ENCODE measurements at places on chromosomes 2 and 18.
A peak's percentile ranks its signal among the peaks of the same experiment; 100 is the strongest.

- peak; percentile 40 for DNase-seq
These were observed 44.3 kb downstream of the SERTAD2 start for GRCh38 chr2:64609227-64609941.

DNA sequence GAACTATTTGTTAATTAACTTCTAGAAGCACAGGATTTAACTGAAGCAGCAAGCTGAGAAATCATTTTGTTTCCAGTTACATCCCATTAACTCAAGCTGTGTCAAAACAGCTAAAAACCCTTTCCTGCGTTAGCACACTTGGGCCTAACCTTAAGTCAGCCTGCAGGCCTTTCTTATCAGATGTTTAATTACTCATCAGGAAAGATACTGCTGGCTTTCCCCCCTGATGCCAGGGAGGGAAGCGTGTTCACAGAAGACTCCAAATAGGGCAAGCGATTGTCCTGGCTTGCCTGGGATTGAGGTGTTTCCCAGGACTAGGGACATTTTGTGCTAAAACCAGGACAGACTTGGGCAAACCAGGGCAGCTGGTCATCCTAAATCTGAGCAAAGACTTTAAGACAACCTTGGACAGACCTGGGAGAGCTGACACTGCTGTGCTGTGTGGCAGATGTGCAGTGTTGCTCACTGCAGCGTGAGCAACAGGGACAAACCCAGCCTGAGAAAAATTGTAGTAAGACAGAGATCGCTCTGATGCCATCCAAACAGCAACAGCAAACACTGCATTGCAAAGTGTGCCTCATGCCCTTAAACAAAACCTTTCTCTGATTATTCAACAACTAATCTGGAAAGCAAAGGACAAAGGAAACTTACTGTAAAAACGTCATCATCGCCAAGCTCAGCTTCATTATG lies 100.9 kb downstream of the SPRED2 start:
- DNase-seq, result no peak

GRCh38 chr2:20565623-20566236 lies 85.2 kb downstream of the HS1BP3 start:
- no peak for DNase-seq

DNA sequence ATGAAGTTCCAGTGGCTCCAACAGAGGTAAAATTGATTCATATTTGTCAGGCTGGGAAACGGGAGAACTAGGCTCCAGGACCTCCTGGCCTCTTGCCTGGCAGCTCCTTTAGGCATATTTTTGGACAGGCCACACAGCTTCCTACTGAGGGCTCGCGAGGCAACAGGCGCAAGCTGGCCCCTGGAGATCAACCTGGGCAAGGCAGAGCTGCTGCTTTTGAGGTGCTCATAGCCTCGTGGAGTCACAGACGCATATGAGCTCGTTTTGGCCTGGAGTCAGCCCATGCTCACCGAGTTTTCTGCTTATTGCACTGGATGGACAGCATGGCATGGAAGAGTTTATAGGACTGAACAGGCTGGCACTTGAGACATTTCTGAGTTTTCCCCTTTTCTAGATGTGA lies 97.7 kb downstream of the CAPN13 start:
- DNase-seq, result no peak

DNA sequence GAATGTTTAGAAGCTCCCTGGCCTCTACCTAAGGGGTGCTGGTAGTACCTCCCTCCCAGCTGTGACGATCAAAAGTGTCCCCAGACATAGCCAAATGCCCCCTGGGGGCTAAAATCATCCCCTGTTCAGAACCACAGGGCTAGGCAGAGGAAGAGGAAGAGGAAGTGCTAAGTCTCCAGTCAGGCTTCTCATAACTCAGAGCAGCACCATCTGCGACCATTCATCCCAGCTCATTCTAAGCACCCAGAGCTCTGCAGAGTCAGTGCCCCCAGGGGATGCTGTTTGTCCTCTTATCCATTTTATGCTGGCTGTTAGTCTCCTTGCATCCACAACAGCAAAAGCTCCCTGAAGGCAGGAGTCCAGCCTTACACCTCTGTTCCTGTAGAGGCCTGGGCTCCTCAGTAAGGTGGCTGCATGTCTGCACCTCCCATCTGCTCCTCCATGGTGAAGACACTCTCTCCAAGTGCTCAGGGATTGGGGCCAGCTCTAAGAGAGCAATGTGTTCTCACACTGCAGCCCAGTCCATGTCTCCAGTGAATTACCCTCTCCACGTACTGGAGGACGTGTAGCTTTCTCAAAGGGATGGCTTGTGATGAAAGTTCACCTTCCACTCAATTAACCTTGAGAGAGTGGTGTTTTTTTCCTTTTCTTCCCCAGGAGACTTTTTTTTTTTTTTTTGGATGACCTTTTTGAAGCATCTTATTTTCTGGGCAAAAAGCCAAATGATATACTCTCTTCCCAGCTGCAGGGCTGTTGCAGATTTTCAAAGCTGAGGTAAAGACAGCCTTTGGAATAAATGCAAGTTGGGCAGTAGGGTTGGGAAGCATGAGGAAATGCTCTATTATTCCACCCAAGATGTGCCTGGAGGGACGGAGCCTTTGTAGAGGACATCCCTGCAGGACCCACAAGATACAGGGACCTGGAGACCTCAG lies 158.9 kb upstream of the SLC14A2 start:
- DNase-seq, result no peak

DNA sequence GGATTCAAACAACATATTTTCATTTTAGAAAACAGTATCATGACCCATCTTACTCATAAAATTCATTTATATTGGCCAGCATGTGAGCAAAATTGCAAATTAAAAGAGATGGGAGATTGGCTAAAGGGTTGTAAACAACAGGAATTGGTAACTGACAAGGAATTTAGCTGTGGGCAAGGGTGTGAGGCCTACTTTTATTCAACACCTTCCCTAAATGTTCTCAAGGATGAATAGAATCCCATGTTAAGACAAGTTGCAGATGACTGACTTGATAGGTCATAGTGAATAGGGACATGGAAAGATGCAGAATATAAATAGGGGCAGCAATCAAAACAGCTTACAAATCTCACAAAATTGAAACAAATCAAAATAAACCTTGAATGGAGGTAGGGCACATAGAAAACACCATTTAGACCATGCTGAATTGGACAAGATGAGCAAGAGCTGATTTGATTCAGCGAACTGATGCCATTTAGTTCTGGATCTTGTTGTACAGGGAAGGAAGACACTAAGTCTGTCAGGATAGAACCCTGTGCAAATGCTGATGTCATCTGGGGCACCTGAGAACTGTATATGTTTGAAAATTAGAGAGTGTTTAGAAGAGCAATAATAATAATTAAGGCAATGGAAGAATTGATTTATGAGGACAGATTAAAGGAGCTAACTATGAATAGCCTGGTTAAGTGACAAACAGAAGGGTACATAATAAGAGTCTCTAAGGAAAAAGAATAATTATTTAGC lies 509.7 kb downstream of the ZEB2 start:
- DNase-seq, result no peak

DNA sequence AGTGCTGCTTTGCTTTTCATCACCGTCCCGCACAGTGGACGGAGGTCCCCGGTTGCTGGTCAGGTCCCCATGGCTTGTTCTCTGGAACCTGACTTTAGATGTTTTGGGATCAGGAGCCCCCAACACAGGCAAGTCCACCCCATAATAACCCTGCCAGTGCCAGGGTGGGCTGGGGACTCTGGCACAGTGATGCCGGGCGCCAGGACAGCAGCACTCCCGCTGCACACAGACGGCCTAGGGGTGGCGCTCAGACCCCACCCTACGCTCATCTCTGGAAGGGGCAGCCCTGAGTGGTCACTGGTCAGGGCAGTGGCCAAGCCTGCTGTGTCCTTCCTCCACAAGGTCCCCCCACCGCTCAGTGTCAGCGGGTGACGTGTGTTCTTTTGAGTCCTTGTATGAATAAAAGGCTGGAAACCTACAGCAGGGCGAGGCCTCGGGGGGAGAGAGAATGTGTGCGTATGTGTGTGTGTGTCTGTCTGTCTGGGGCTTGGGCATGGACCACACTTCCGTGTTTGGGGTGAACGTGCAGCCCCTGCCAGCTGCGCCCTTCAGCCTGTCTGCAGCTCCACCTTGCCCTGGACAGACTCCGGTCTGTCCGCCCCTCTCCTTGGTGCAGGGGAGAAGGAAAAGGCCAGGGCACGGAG lies 32.3 kb downstream of the GPC1 start:
- DNase-seq, result no peak

GRCh38 chr18:5979971-5980457 lies 84.7 kb upstream of the TMEM200C start:
- no peak for DNase-seq

GRCh38 chr2:197010200-197011020 lies 83.9 kb upstream of the PGAP1 start:
- no peak for DNase-seq

- DNase-seq, result no peak
These were observed 3.8 kb downstream of the TTC39C start for GRCh38 chr18:24018299-24018886.

- DNase-seq, result no peak
These were observed 2.5 kb upstream of the ADNP2 start for GRCh38 chr18:80106482-80107051.

- no peak for DNase-seq
These were observed 51.1 kb downstream of the COLEC12 start for GRCh38 chr18:449374-449773.

DNA sequence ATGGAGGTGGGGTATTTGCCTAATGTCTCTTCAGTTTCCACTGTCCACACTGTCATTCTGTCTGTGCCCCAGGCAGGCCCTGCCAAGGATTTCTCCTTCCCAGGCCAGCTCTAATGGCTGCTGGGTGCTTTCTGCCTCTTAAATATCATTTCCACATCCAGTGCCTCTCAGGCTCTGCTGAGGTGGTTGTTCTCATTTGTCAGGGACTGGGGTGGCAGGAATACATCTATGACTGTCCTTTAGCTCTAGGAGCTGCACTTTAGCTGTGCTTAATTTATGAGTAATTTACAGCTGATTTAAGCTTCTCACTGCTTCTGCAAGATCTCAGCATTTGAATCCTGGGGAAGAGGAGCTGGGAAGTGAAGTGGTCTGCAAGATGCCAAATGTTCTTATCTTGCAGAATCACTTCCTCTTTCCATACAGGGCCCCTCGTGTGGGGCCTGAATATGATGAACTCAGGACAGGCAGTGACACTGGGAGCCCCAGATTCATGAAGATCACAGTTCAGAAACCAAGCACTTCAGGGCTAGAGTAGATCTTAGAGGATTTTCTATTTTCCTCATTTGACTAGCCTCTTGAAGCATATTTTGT lies 150.2 kb downstream of the FSHR start:
- DNase-seq, result no peak

DNA sequence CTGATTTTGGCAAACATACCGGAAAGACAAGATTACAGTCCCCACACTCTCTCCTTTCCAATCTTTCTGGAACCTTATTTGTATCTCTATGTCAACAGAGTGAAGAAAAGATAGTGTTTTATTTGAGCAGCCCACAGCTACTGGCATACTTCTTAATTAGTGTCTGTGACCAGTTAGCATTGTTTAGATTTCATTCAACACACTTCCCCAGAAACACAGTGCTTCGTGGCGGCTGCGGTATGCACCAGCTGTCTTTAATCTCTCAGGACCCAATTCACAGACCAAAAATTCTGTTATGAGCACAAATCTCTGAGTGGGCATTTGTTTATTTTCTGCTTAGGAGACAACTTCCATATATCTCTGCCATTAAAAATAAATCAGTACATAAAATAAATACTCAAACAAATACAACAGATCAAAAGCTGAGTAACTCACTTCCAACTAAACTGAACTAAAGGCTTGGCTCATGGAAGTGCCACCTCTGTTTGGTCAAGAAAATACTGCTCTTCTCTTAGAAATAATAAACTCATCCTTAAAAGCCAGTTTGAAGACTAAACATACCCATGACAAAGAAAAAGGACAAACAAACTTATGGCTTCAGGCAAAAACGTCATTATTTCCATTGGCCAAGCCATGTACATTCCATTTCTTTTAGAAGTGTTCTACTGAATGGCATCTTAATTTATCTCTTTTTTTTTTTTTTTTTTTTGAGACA lies 392.4 kb downstream of the TXNL1 start:
- no peak for DNase-seq

DNA sequence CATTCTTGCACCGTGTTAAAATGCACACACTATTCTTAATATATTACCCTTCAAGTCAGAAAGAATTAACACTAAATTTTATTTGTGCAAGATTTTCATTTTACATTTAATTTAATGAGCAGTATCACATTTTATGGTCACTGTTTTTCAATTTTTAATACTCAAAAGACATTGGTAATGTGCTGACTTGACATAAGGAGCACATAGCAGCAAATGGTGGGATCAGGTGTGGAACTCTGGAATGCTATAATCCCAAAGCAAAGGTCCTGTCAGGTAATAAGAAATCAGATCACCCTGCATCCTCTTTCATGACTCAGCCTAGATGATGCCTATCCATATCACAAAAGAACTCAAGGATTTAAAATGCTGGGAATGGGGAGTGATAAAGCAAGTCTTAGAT lies 55.6 kb upstream of the SPAG16 start:
- no peak for DNase-seq

GRCh38 chr2:48092846-48093803 lies 186.8 kb upstream of the FBXO11 start:
- DNase-seq, result no peak

GRCh38 chr2:152395572-152395971 lies 60.6 kb downstream of the FMNL2 start:
- no peak for DNase-seq

- DNase-seq, result no peak
These were observed 63.4 kb downstream of the AFTPH start for GRCh38 chr2:64587561-64587960.

GRCh38 chr18:36872329-36872728 lies 43.4 kb downstream of the KIAA1328 start:
- no peak for DNase-seq

GRCh38 chr18:12306752-12307700 lies 1.0 kb upstream of the TUBB6 start:
- DNase-seq, result no peak

GRCh38 chr2:235539773-235540172 lies 45.9 kb downstream of the AGAP1 start:
- DNase-seq, result no peak

DNA sequence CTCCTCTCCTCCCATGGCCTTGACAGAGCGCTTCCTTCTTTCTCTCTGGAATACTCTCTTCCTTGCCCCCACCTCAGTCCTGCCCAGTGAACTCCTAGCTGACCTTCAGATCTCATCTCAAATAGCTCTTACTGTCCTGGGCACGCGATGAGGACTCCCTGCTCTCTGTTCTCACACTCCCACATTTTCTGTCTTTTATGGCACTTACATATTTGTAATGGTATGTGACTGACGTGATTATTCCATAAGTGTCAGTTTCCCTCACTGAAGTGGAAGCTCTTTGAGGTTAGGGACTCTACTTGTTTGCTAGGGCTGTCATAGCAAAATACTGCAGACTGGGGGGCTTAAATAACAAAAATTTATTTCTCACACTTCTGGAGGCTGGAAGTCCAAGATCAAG lies 1.7 kb upstream of the DYSF start:
- no peak for DNase-seq

Measured in kidney capillary endothelial cell (primary cell).